EH (cell line): ENCODE measurements at places on chromosomes 3 and 15.
A peak's percentile ranks its signal among the peaks of the same experiment; 100 is the strongest.

- no peak for DNase-seq
Measured at GRCh38 chr3:13193320-13194284, 120.4 kb upstream of the IQSEC1 start.

DNA sequence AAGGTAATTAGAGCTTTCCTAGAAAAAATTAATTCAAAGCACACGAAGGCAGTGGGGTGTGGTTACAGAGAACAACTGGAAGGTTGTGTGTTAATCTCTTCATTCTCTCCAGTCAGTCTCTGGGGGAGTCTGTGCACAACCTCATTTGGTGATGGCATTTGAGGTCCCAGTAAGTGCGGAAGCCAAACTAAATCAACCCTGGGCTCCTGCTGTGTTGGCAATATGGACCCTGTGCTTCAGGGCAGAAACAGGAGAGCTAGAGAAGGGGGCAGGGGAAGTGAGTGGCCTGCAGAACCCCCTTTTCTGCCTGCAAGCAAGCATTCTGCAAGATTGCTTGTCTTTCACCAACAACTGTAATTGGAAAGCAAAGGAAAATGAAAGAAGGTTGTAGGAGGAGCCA lies 195.9 kb upstream of the ST8SIA2 start:
- no peak for DNase-seq

- peak; percentile 54 for DNase-seq
Measured at GRCh38 chr3:55698831-55699230, 211.7 kb upstream of the WNT5A start.

DNA sequence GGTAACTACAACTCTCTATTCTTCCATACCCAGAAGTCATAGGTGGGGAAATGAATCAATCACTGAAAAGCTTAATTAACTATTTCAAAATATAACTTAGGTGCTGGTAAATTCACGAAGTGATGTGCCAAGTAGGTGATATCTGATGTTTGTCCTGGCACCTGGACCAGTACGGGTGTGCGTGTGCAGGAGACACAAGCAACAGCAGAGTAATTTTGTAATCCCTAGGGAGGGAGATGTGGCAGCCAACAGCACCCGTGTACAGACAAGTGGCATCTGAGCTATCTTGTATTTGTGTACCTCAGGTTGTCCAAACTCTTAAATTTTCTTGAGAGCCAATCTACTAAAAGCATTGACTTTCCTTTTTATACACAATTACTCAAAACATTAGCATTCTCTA lies 22.8 kb downstream of the USF3 start:
- DNase-seq, result no peak

DNA sequence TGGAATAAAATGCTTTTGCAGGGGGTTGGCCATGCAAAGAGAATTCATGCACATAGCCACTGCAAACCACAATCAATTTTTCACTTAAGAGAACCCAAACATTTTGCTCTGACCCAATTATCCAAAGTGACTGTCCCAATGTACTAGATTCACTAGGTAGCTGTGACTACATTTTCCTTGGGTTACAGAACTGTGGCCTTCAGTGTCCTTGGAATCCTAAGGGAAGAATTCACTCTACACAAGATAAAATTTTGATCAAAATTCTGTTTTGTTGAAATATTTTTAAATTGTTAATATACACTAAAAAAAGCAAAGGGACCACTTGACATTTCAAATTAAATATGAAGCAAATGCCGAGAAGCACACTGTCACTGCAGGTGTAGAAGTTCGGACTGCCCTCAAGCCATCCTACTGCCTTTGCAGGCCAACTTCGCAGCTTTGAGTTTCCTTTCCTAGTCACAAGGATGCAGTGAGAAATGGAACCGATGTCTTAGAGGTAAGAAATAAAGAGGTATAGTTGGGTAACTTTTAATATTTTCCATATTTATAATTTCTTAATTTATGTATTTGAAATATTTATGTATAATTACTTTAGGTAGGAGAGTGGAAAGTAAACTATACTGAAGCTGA lies 527 bp upstream of the ASB14 start:
- no peak for DNase-seq

- no peak for DNase-seq
Measured at GRCh38 chr15:90838139-90838538, 30.2 kb upstream of the FURIN start.

DNA sequence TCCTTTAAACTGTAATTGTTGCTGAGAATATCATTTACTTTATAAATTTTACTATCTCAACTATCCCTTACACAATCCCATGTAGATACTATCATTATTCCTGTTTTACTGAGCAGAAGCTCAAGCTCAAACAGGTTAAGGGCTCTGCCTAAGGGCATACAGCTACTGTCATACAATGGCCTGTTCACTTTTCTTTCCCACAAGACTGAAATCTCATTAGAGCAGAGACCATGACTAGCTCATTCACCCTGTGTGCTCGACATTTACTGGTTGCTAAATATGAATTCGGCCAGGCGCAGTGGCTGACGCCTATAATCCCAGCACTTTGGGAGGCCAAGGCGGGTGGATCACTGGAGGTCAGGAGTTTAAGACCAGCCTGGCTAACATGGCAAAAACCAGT lies 1.6 kb upstream of the MESP2 start:
- no peak for DNase-seq
